ENCODE measurements at places on chromosomes 2 and 18.

DNA sequence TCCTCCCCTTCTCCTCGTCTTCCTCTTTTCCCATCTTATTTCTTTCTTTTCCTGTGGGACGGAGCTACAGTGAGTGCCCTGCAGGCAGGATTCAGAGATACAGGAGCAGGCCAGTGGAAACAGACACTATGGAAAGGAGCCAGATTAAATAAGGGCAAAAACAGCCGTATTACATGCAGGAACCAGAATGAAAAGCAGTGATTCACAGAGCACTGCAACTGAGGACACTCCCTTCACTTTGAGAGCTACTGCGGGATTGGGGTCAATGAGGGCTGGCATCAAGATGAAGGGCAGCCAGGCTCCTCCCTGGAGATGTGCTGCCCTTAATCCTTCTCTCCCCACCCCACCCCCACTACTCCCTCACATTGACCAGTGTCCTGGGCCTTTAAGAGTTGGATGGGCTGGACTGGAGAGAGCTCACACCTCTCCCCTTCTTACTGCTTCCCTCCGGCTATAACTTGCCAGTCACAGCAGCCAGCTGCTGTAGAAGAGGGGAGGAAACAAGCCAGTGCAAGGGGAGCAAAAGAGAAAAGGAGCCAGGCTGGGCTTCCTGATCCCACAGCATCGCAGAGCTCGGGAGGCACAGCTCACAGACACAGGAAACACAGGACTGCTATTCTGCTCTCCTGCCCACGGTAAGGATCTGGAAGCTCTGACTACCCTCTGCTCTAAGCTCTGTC lies at the start of gene PLCD4:
PLCD4 (plus strand) TSS at position 464 of the 680 bp plus-strand sequence. CDS start 7,841 bp downstream, outside the sequence.
- peak; percentile 58 for DNase-seq

DNA sequence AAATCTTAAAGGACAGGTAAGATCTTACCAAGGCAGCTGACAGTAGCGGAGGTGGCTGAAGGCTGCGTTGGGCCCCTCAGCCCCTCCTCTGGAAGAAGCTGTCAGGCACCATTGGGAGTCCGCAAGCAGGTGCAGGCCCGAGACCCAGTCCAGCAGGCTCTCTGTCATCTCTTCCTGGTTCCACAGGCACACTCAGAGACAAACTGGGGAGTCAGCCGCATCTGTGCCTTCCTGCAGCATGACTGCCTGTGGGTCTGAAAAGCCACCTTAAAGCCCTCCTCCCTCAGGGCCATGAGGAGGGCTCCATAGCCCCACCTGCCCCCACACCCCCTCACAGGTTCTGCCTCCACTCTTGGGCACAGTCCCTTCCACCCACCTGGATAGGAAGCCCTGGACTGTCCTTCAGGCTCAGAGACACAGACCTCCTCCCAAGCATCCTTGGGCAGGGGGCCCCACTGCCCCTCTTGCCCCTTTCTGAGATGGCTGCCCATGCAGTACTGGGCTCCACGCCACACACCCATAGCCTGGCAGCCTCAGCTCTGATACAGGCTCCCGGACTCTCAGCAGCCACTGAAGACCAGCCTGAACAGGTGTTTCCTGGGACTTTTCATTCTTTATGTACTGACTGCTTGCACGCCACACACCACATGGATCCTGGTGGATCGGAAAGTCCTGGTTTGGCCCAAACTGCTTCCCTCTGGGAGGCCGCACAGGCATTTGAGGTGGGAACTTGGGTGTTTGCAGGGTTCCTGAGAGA lies 239.8 kb downstream of the SEPTIN10 start:
- DNase-seq: no peak

DNA sequence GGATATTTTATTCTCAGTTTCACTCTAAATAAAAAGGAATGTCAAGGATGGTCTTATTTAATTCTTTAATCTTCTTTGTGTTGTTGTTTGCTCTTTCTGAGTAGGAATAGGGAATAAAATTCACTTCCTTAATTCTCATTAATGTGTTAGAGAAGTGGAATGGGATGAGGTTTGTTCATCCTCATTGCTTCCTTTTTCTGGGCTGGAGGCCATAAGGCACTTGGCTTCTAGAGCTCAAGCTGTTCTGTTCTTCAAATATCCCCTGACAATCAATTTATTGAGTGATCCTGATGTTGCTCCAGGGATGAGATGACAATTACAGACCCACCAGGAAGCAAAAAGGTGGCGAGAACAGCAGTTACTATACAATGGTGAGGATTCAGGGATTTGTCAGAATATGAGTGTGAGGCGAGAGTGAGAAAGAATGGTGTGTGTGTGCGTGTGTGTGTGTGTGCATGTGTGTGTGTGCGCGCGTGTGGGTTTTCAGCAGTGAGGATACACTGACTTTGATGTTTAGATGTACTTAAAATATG lies 557.6 kb upstream of the FANCL start:
- no peak for DNase-seq

DNA sequence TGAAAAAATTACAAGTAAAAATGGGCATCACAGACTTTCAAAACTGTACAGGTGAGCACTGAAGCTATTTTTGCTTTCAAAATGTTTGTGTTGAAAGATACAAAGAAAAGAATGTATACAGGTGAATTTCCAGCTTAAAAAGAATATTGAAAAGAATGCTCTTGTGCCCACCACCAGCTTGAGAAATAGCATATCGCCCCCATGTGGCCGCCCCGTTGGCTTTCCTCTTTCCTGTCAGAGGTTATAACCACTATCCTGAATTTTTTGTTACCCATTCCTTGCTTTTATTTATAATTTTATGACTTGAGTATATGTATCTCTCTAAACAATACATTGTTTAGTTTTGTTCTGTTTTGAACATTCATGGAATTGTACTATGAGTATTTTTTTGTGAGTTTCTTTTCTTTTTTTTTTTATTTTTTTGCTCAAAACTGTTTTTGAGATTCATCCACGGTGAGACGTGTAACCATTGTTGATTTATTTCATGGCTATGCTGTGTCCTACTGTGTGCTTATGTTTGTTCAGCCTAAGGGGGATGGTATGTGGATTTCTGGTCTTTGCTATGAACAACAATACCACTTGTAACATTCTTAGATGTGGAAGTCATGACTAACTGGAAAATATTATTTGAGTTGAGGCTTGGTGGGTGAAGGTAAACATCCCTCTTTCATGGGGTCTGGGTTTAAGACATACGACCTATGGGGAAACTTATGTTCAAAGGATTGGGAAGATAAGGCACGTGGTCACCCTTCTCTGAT lies 11.6 kb downstream of the TRPM8 start:
- no peak for DNase-seq

- DNase-seq: no peak
Measured at GRCh38 chr2:10274376-10274775, 28.3 kb upstream of the HPCAL1 start.

- no peak for DNase-seq
Measured at GRCh38 chr2:3779496-3780049, 76.2 kb downstream of the DCDC2C start.

DNA sequence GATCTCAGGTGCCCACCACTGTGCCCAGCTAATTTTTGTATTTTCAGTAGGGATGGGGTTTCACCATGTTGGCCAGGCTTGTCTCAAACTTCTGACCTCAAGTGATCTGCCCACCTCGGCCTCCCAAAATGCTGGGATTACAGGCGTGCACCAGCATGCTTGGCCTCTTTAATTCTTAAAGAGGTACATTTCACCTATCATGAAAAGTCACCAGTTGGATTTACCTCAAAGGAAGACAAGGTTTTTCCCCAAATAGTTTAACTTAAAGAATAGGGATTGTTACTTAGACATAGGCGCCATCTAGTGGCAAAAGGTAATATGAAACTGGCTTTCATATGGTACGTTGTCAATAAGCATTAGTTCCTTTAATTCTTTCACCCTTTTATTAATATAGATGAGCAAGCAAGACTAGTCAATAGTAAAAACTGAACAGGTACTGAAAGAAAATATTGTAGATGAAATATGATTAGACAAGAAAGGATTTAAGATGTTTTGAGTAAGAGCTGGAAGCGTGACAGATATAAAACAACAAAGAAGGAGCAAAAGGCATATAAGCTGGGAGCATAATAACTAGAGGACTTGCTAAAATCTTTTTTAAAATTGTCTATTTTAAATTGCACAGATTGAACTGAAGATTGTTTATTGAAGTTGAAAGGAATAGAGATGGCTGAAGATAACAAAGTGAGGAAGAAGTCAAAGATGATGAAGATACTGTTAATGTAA lies 35.0 kb upstream of the PSMD14 start:
- no peak for DNase-seq

DNA sequence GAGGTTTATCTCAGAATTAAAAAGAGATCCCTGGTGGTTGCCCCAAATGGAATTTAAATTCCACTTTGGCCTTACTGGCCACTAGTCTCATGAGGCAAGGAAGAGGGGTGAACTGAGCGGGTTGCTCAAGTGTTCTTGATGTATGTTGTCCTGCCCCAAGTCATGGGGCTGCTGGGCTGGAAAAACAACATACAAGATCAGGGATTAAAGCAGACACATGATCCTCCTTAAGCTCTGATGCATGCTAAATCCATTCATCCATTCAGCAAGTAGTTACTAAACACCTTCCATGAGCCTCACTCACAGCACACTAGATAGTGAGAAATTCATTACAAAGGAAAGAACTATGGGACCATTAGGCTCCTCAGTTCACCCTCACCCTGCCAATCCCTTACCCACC lies 196.3 kb downstream of the MREG start:
- no peak for DNase-seq

DNA sequence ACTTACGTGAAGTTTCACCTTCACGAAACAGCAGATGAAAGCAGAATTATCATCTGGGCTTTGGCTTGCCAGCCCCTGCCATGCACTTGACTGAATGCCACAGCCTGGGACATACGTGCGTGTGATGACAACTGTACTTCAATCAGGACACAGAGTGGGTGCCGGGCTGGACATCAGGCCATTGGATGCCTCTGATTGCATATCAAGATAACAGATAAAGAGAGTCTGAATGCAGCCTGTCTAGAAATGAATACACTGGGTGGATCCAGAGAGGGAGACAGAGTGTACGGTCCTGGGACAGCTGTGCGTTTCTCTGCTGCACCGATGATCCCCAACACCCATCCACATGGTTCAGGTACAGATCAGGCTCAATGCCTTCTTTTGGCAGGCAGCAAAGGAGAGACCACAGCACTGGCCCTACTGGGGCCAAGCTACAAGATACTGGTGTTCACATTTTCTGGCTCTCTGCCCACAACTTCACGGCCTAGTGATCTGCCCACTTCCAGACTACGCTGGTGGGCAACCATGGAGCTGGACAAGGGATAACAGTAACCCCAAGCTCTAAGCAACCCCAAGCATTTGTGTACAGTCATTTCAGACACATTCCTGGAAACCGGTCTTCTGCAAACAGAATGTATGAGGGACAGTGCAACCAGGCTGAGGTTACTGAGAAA lies 35.6 kb downstream of the FBLN7 start:
- no peak for DNase-seq

DNA sequence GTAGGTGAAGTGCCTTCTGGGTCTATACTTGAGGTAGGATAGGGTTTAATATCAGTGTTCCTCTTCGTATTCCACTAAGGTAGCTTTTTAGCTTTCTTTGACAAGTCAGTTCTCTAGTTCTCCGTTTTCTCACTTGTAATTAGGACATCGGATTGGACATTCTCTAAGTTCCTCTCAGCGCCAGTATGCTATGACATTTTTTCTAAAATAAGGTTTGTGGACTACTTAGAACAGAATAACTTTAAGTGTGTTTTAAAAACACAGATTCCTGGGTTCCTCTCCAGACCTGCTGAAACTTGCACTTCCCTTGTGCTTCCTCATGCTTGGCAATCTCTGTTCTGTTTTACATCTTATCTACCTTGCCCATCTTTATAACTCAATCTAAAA lies 69.3 kb upstream of the YWHAQ start:
- no peak for DNase-seq

- no peak for DNase-seq
Measured at GRCh38 chr18:10247021-10247741, 207.3 kb upstream of the APCDD1 start.

DNA sequence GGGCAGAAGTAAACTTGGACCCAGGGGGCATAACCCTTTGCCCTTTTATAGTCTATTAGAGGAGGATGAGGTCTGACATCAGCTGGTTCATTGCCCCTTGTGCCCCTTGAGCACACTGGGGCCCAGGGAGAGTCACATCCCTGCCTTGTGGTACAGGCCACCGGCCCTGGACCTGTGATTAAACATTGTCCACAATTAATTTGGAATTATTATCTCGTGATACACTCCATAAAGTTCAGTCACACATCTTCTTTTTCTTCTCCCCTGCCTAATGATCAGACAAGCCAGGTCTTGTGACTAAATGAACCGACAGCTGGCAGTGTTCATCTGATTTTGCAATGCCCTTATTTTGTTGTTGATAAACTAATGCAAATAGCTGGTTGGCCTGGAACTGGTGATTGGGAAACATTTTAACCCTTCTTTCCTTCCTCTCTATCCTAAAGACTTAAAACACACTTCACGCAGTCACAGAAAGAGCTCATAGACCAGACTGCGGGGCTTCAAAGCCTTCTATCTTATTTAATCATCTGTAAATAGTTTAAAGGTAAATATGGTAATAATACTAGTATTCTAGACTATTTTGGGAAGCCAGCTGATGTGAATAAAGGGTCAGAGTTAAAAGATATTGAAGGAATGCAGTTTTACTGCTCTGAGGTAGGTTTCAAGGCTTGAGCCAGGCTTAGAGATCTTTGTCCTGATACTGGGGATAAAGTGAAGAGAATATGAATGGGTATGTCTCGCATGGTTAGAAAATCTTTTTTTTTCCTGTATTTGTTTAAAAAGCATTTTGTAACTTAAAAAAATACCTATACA lies 13.4 kb downstream of the IL1R1 start:
- DNase-seq: no peak

- no peak for DNase-seq
Measured at GRCh38 chr18:77111449-77111848, 21.1 kb downstream of the MBP start.

GRCh38 chr18:7173216-7173615 lies 55.6 kb upstream of the LAMA1 start:
- no peak for DNase-seq

DNA sequence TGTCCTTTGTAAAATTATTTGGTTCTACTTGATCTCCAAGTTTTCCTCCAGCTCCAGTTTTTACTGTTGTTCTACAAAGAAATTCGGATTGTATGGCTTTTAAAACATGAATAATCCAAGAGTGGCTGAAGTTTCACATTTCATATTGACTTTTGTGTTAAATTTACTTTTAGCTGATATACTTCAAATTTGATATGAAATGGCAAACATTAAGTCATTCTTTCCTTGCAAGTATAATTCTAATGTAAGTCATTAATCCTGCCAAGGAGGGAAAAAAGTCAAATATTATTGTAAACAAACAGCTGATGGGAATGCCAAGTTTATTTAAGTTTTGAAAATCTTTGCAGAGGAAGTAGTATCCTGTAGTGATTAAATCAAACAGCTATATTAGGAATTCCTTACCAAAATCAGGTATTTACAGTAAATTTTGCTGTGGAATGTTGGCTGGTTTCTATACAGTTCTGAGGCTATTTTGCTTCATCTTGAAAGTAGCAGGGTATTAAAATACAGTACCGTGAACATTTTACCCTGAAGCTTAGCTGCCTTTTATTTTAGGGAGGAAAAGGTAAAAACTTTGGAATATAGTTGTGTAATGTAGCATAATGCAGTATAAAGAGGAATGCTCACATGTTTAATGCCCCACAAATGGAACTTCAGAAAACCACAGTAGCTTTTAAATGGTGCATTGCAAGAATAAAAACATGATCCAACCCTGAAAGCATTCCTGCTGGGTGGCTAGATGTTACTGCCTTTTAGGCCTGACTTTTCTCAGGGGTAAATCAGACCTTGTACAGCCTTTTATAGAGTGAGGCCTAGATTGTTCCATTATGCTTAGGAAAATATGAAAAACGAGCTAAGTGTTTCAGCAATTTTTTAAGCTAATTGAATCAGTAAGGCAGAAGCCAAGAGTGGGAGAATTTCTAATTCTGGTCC lies 62.7 kb upstream of the NT5C1B start:
- peak; percentile 85 for DNase-seq

GRCh38 chr2:62302631-62303435 lies 106.9 kb downstream of the B3GNT2 start:
- DNase-seq: no peak
